ENCODE measurements at places on chromosomes 12 and 14.

- no peak for DNase-seq
Measured at GRCh38 chr14:77245820-77246219, 25.2 kb downstream of the NGB start.

DNA sequence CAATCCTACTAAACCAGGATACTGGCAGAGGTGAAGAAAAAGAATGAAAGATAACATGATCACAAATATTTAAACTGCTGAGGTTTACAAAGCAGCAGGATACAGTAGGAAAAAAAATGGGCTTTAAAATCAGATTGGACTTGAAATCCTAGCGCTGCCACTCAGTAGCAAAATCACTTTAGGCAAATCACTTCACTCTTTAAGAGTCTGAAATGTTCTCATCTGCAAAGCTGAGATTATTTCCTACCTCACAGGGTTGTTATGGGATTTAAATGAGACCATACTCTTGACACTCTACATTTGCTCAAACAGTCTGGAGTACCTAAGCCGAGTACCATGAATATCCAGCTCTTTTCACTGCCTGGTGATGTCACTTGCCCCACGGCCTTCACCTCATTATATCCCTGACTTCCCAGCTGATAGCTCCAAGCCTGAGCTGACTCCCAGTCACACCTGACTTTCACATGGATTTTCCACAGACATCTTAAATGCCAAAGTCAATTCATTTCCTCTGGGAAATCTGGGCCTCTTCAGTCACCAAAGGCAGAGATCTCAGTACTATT is 60.2 kb downstream of the UBR7 start:
- no peak for DNase-seq

DNA sequence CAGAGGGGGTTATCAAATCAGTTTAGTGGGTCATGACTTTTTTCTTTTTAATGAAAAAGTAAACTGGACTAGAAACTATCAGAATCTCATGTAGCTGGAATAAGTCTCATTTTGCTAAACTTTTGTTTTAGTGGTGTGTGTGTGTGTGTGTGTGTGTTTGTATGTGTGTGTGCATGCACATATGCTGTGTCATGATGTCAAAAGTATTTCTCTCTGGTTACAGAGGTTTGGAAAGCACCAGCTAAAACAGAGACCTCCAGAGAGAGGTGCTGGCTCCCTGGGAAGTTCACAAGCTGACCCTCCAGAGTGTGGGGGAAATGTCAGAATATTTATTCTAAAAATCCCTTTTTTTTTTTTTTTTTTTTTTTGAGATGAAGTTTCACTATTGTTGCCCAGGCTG is 114.7 kb downstream of the LGMN start:
- DNase-seq = no peak

- DNase-seq = no peak
Measured at GRCh38 chr12:13116259-13116658, 12.8 kb upstream of the GSG1 start.

DNA sequence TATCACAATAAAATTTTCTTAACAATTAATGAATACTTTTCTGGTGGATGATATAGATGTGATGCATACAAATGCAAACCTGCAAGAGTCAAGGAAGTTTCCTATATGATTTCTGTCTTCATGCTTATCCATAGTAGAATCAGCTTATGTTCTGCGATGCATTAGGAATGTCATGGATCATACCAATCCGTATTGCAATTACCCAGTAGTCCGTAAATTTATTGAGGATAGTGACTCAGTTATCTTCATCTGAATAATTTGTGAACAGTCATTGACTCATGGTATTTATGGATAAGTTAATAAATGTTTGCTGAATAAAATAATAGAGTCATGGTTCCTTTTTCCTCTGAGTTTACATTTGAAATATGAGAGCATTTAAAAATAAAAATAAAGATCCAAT is 483.4 kb downstream of the LRFN5 start:
- no peak for DNase-seq

DNA sequence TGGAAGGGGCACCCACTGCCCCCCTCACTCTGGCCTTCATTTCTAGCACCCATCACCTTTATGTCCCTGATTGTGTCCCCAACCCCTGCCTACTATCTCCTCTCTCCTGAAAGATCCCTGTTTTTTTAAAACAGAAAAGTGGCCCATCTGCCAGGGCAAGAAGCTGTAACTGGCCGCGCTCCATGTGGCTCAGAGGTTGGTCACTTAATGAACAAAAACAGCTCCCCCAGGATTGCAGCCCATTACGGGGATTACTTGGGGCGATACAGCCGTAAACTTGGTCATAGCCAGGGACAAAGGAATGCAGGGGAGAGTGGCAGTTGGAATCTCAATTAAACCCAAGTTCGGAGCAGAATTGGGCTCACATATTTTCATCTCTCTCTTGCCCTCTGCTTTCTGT is 34.8 kb upstream of the VSX2 start:
- DNase-seq = no peak

All from activated CD4-positive, CD25-positive, alpha-beta regulatory T cell treated with anti-CD3 and anti-CD28 coated beads, Interleukin-2, amount 50 U/mL, for 72 hours (primary cell).